Stimulated activated CD4-positive, alpha-beta T cell treated with anti-CD3 and anti-CD28 coated beads, Interleukin-1b, Interleukin-23, amount 100 ng/mL, for 48 hours (primary cell): ENCODE measurements at places on chromosomes 6 and 20.
A peak's percentile ranks its signal among the peaks of the same experiment; 100 is the strongest.

DNA sequence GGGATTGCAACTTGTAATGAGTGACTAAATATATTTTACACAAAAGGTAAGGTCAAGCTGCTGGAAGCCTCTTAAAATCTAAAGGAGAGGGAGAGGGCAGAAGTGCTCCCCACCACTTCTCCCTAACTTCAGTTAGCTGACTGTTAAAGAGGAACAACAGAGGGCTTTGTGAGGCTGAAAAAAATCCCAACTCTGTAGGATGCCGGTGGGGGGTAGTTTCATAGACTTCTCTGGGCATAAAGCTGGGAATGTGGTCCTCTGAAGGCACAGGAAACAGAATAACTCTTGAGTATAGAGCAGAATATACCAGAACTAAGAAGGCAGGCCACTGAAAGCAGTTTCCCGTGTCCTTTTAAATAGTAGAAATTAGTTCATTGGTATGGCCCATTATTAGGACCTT lies 71.6 kb downstream of the KIF6 start:
- no peak for DNase-seq

DNA sequence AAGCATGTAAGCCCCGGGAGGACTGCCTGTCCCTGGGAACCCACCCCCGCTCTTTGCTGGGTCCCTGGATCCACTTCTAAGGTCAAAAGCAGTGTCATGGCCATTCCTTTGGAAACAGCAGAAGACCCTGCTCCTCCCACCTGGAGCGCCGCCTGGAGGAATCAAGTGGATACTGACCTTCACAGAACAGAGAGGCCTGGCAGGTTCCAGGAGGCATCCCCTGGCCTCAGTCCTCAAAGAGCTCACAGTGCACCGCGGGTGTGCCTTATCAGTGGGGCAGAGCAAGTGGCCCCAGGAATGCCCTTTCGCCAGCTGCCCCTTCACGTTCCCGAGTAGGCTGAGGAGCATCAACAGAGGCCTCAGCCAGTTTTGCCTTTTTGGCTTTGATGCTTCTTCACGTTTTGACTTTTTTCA lies 11.1 kb upstream of the SLC4A11 start:
- DNase-seq: no peak

DNA sequence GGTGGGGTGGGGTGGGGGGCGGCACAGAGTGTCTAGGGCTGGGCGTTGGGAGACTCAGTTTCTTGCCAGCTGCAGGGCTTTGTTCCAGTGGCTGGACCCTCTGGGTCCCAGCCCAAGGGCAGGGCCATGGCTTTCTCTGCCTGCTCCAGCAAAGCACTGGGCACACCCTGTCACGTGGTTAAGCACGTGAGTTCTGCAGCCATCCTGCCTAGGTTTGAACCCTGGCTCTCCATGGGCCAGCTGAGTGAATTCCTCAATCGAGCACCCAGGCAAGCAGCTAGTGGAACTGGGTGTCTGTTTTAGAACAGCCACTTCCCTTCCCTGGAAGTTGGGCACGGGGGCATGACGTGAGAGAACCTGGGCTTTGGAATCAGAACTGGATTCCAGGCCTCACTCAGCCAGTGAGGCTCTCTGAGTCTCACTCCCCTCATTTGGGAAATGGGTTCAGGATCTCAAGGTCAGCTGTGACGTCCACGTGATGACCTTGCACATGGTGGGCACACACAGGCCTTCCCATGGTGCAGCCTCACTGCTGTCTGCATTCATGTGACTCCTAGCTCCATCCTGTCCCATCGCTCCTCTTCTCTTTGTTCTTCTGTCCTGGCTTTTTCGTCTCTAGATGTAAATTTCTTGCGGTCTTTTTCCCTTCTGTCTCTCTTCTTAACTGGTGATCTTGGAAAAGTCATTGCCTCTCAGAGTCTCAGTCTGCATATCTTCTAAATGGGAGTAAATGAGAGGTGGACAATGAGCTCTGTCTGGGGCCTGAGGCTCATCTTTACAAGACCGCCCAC lies 45.9 kb downstream of the NOL4L start:
- DNase-seq: peak; percentile 43

DNA sequence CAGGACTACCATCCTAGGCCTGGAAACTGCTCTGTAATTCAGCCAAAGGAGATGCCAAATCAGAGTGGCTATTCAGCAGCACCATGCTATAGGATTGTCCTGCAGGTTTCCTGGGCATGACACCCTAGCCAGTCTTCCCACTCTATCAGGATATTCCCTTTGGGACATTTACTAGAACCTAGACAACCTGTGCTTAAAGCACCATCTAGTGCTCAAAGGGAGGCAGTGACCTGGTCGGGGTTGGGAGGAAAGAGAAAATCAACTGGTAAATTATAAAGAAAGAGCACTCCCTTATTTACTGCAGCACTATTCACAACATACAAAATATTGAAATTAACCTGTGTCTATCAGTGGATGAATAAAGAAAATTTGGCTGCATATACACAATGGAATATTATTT lies 67.2 kb upstream of the SMLR1 start:
- DNase-seq: no peak

DNA sequence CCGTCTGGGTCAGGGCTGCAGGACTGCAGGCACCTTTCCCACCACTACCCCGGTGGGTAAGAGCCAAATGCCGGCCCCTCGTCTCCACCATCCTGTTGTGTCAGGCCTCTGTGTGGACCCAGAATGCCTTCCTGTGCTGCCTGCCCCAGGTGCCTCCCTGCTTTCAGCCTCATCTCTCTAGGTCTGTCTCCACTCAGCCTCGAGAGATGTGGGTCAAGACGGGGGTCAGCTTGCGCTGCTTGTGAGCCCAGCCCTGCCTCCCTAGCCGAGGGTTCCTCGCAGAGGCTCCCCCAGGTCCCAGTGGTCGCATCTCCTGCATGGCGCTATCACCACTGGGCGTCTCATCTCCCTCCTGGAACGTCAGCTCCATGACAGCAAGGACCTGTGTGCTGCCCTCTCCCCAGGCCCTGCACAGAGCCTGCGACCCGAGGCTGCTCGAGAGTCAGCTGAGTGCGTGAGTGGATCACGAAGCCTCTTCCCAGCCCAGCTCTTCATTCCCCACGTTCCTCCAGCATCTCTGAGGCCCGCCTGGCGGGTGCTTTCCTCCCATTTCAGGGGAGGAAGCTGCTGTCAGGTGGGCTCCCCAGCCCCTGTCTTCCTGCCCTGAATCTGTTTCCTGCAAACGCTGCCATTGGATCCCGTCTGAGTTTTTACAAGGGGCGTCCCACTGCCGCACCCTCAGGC lies 38.7 kb upstream of the ZBP1 start:
- DNase-seq: no peak

GRCh38 chr6:3910106-3910663 lies 61.0 kb downstream of the FAM50B start:
- DNase-seq: no peak

GRCh38 chr6:14641423-14642135 lies 524.0 kb downstream of the CD83 start:
- DNase-seq: no peak

GRCh38 chr6:21501815-21502214 lies 91.7 kb upstream of the SOX4 start:
- no peak for DNase-seq

- DNase-seq: peak; percentile 35
These were observed 98.4 kb upstream of the DUSP22 start for GRCh38 chr6:193773-194310.

GRCh38 chr6:37980222-37980595 lies 160.7 kb downstream of the ZFAND3 start:
- no peak for DNase-seq

- DNase-seq: no peak
These were observed 89.2 kb upstream of the HIVEP1 start for GRCh38 chr6:11922901-11923300.

GRCh38 chr20:61126369-61127195 lies 125.5 kb upstream of the CDH4 start:
- DNase-seq: no peak

DNA sequence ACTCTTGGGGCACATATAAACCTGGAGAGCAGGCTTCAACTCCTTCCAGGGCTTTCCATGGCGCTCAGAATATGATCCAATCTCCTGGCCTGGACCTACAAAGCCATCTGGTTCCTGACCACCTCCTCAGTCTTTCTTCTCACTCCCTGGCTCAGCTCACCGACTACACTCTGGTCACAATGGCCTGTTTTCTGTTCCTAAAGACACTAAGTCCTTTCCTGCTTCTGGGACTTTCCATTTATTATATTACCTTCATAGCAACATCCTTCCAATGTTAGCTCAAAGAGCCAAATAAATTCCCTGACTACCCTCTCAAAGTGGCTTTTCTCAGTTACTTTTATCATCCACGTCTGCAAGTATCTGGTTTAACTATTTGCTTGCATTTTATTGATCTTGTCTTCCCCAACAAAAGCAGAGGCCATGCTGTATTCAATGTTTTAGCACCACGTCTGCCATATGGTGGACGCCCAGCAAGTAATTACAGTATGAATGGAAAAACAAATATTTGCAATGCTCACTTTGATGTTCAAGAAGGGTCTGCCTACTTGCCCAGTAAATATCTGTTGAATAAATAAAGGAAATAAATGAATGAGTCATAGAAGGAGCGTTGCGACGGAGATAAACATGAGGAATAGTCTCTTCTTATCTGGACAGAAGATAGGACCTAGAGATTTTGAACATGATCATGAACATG lies 328.4 kb downstream of the ESR1 start:
- no peak for DNase-seq

DNA sequence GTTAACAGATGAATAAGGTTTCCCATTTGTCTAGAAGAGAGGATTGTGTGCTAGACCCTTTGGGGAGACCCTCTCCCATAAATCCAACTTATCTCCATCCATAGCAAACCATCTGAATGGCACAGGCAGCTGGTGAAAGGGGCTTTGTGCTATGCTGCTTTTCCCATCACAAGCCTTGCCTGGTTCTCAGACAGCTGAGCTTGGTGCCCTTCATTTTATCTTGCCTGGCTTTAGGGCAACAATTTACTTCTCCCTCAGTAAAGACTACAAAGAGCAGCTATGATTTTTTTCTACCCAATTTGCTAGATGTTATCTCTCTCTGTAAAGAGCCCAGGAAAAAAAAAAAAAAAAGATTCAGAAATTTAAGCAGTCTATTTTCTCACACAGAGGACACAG lies 117.0 kb upstream of the COL21A1 start:
- no peak for DNase-seq

DNA sequence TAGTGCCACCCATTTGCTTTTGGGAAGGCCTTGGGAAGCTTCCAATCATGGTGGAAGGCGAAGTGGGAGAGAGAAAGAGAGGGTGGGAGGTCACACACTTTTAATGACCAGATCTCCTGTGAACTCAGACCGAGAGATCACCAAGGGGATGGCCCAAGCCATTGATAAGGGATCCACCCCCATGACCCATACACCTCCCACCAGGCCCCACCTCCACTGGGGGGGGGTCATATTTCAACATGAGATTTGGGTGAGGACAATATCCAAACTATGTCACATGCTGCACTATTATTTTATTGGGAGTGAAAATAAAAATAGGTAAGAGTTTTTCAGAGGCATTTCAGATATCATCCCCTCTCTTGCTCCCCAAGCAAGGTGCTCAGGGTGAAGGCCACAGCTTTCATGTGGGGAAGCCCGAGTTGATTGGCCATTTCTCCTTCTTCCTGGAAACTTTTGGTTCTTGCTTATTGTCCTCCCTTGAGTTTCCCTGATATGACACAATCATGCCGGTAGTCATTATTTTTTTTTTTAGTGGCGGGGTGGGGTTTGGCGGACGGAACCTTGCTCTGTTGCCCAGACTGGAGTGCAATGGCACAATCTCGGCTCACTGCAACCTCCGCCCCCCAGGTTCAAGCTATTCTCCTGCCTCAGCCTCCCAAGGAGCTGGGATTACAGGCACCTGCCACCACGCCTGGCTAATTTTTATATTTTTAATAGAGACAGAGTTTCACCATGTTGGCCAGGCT lies 15.2 kb downstream of the GMPR start:
- no peak for DNase-seq

DNA sequence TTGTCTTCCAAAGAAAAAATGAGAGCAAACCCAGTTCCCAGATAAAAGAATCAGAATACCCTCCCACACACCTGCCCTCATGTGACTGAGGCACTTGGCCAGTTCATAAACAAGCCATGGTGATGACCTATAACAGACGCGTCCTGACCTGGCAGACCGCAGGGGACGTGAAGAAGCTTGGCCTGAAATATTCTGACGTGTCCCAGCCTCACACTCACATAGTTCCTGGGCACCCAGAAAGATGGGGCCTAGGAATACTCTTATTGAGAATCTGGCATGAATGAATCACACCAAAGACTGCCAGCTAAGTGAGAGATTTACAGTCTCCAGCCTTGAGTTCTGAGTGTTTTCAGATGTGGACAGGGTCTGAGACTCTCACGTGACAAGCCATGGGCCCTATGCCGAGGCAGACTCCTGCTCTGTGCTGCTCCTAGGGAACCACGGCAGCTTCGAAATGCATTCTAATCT lies 17.2 kb upstream of the MAP3K4 start:
- DNase-seq: no peak

DNA sequence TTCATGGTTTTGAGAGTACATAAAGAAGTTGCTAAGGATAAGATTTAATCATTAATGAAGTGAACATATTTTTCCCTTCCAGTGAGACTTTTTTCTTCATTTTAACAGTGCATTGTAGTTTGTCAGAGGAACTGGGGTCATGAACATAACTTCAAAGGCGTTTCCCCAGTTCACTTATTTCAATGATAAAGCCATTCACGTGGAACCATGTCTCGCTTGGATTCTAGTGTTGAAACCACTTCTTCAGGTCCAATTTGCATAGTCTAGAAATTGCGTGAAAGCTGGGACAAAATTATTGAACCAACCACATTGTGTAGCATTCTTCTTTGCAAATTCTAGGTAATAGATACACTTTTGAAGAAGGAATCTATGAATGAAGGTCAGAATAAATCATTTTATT lies 197.0 kb downstream of the CLIC5 start:
- DNase-seq: no peak

DNA sequence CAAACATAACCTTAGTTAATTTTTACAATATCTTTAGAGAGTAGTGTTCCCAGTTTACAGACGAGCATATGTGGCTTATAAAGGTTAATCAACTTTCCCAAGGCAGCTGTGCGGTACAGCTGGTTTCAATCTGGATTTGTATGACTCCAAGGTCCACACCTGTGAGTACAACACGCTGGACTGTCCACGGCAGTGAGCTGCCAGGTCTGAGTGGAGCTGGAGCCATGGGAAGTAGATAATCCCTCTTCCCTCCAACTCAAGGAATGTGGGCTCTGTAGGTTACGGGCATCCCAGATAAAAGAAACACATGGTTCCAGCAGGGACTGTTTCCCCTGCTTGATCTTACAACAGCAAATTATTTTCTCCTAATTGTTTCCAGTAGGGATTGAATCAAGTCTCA lies 102.2 kb downstream of the SOD2 start:
- DNase-seq: no peak

DNA sequence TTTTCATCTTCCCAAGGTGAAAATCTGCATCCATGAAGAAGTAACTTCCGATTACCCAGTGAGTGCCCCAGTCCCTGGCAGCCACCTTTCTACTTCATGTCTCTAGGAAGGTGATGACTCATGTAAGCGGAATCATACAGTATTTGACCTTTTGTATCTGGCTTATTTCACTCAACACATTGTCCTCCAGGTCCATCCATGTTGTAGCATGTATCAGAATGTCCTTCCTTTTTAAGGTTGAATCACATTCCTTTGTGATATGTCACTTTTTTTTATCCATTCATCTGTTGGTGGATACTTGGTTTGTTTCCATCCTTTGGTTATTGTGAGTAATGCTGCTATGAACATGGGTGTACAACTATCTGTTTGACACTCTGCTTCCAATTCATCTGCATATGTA lies 176.3 kb upstream of the CDYL start:
- DNase-seq: no peak

GRCh38 chr6:84082689-84083265 lies 49.2 kb downstream of the MRAP2 start:
- DNase-seq: no peak
